GM06990 (cell line): ENCODE measurements at places on chromosomes 2 and 18.

DNA sequence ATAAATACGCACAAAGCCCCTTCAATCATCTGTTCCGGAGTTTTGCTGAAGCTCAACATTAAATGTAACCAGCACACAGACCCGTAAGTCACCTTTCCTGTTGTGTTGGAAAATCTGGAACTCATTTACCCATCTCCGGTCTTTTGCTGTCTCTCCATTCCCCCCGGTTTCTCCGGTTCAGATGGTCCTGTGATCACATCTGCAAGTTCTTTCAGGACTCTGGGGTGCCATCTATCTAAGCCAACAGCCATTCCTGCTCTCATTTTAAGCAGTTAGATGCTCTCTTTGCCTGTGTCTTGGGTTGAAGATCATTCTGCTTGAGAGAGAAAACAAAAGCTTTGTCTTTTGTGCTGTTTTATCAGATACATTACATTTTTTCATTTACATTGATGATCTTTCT, 91.7 kb upstream of the TGIF1 start:
- DNase-seq = no peak

DNA sequence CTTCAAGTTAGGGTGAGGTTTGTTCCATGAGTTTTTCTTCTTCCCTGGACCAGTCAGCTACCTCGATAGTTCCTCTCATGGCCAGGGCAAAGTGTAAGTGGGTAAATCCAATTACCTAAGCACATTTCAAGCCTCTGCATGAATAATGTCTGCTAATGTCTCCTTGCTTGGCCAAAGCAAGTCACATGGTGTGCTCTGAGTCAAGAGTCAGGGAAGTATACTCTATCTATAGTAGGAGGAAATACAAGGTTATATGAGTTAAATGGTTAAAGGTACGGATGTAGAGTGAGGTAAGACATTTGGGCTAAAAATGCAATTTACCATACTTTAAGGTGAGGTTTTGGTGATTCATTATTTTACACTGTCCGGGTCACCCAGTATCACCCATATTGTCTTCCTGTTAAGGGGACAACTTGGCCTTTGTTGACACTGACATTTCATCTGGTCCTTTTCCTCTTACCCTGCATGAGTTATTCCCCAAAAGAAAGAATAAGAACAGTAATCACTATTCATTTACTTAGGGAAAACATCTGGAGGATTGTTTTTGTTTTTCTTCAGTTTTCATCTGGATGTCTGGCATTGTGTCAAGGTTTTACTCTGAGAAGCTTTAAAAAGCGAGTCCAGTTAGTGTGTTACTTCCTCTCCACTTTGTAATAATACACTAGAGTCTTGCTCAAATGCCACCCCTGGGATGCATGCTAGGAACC, 405.5 kb downstream of the RND3 start:
- no peak for DNase-seq

DNA sequence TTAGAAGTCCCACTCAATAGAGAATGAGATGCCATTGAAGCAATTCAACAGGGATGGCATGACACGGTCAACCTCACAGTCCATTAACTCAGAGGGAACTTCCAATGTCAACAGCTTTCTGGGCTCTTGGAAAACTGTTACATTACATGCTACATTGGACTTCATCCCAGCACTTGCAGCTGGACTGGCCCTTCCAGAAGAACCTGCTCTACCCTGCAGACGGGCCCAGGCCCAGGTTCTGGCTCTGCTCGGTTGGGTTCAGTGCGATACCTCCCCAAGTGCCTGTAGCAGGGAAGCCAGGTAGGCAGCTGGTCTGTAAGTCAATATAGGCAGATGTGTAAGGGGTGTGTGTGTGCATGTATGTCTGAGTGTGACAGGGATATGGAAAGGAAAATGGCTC, 12.9 kb downstream of the LAMA1 start:
- DNase-seq = no peak

- DNase-seq = no peak
Measured at GRCh38 chr18:30623401-30624065, 419.0 kb downstream of the DSC3 start.

GRCh38 chr2:16588565-16588964, 77.1 kb downstream of the CYRIA start:
- DNase-seq = no peak

DNA sequence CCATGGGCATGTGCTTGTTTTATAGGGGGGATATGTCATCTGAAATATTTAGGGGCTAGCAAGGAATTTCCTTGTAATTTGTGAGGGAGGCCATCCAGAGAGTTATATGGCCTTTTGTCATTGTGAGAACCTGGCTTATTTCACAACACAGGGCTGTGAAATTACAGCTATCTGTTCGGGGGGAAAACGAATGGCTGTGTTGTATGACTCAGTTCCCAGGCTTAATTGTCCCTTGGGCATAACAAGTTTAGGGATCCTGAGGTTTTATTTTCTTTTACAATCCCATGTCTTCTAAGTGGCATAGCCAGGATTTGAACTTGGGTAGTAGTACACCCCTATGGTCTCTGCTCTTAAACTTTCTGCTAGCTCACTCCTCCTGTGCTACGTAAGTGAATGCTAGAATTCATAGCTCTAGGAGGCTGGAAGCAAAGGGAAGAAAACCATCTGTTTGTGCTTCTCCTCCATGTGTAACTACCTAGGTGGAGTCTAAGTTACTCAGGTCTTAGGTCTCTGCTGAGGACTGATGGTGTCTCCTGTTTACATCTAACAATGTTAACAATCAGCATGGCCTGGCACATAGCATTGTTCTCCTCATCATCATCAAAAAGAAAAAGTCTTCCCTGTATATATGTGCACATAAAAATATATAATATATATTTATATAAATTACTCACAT, 53.8 kb downstream of the SKA1 start:
- DNase-seq = no peak

GRCh38 chr2:145677371-145677770, 1157.5 kb upstream of the ZEB2 start:
- DNase-seq = no peak

- no peak for DNase-seq
Measured at GRCh38 chr2:173647681-173648311, 293.1 kb downstream of the CDCA7 start.

DNA sequence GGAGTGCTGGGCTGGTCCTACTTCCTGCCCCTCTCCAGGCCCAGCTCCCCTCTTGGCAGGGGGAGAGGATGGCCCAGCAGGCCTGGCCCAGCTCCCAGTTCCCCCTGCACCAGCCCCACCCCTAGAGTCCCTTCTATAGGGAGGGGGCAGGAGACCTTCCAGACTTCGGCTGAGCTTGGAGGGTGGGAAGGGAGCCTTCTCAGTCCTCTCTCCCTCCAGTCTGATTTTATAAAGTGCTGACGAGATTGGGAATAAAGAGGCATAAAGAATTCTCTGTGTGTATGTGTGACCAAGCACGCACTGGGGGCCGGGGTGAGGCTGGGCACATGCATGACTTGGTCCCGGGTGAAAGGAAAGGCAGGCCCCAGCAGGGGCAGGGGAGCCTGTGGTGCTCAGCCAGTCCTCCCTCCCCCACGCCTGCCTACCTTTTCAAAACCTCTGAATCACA, 5.1 kb downstream of the CHPF start:
- no peak for DNase-seq
